ENCODE measurements at places on chromosomes 4 and X.

GRCh38 chr4:138078751-138079520 lies 163.2 kb downstream of the SLC7A11 start:
- DNase-seq: no peak

DNA sequence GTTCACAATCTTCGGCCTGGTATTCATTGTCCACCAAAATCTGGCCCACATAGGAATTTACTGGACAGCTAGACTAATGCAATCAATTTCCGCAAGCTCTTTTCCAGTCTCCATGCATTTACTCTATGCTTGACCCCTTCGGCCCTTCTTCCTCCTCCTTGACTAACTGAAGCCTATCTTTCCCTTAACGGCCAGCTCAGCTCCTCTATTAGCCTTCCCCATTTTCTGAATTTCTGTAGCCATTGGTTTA lies 1.2 kb upstream of the PHKA2 start:
- DNase-seq: no peak

DNA sequence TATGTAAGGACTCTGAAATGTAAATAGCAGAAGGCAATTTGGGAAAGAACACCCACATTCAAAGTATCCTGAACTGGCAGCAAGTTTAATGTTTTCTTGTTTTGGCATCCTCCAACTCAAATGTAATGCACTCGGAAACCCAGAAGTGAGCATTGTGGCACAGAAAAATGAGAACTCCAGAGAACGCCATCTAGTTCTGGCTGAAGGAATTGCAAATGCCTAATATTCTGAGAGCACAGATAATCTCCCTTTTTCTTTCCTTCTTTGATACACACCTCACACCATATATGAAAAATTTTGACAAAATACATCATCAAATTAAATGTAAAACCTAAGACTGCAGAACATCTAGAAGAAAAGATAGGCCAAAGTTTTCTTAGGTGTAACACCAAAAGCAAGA lies 52.1 kb downstream of the PWWP3B start:
- no peak for DNase-seq

GRCh38 chr4:3679851-3680311 lies 86.3 kb upstream of the ADRA2C start:
- DNase-seq: no peak

DNA sequence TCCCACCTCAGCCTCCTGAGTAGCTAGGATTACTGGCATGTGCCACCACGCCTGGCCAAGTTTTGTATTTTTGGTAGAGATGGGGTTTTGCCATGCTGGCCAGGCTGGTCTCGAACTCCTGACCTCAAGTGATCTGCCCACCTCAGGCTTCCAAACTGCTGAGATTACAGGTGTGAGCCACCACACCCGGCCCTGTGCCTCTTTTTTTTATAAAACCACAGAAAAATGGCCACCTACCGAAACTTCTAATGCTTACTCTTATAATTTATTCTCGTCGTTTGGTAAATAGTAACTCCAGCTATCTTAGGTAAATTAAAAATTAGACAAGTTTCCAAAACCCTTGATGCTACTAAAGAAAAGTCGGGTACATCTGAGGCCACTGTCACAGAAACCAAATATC lies 54.4 kb downstream of the IRF2 start:
- DNase-seq: no peak

GRCh38 chr4:8651661-8652180 lies 59.2 kb downstream of the CPZ start:
- DNase-seq: no peak

DNA sequence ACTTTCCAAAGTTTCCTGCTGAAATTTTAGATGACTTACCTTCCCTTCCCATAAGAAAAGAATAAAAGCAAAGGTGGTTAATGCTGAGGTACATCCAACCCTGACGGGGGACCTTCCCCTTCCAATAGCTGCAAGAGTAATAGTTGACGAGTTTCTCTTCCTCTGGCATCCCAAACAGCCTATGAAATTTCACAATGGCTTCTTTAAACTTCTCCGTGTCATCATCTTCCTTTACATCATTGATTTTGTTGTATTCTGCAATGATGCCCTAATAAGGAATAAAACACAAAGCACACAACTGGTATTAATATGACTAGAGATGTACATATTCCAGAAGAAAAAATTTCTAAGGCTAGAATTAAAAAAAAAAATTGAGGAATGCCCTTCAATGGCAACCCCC lies 76.6 kb downstream of the TBC1D9 start:
- DNase-seq: no peak

DNA sequence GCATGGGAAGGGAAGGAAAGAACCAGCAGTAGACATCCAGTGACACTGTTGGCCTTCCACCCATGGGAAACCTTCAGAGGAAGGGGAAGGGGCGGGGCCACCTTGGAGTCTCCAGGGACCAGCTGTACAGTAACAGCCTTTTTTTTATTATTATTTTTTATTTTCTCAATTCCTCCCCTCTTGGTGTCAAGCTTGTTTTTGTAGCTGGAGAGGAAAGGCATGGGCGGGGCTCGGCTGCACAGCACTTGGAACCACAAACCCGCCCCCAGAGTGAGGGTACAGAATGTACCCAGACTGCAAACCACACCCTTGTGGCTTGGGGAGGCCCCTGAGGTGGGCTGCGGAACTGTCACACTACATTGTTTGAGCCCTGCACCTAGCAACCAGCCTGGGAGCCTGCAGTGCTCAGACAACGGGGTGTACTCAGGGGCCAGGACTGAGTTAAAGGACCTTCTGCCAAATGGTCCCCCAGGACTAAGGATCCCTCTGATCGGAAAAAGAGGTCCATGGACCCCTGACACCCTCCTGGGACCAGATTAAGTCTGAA lies 45.7 kb downstream of the PRPS1 start:
- DNase-seq: peak; percentile 78

DNA sequence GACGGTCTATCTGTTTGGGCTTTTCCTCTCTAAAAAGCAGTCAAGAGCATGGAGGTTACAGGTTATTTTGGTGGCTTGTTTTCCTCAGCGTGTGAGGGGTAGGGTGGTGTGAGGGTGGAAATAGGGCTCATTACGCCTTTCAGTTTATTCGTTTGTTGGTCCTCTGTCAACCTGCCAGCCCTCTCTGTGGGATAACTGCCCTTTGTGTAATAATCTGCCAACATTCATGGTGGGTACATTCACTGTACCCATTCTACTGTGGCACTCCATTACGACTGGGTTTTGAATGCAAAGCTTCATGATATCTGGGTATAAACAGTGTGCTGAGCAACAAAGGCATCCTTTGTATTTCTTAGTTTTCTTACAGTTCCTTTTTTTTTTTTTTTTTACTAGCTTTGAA lies 136.4 kb downstream of the ADGRL3 start:
- no peak for DNase-seq

- DNase-seq: no peak
Observed at GRCh38 chrX:105745863-105746262, 76.5 kb upstream of the NRK start.

- no peak for DNase-seq
Observed at GRCh38 chrX:72125331-72126047, 6.2 kb downstream of the RTL5 start.

- no peak for DNase-seq
Observed at GRCh38 chrX:74246524-74246923, 57.5 kb upstream of the ZCCHC13 start.

GRCh38 chr4:177287255-177287654 lies 22.4 kb upstream of the NEIL3 start:
- no peak for DNase-seq

GRCh38 chr4:31918891-31919290 lies 1198.7 kb downstream of the PCDH7 start:
- no peak for DNase-seq

- DNase-seq: no peak
Observed at GRCh38 chr4:85153221-85153620, 186.7 kb upstream of the WDFY3 start.
